NCI-H1417 treated with DMSO at 0.1 percent for 48 hours (cell line): ENCODE measurements at places on chromosomes 2 and 18.

DNA sequence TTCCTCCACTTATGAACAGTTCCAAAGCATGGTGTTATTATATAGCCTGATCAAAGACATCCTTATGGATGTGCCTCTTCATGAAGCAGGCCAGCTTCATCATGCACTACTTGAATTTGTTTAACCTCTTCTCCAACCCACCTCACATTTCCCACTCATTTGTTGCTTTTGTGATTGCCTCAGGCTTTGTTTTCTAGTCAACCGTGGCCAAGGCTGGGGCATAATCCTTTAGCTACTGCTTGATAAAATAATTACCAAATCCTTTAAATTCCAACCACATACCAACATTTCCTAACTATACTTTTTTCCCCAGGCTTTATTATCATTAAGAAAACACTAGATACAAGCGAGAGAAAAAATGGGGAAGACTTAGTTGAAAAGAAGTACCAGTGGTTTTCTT, 39.6 kb upstream of the SCN1A start:
- no peak for DNase-seq

DNA sequence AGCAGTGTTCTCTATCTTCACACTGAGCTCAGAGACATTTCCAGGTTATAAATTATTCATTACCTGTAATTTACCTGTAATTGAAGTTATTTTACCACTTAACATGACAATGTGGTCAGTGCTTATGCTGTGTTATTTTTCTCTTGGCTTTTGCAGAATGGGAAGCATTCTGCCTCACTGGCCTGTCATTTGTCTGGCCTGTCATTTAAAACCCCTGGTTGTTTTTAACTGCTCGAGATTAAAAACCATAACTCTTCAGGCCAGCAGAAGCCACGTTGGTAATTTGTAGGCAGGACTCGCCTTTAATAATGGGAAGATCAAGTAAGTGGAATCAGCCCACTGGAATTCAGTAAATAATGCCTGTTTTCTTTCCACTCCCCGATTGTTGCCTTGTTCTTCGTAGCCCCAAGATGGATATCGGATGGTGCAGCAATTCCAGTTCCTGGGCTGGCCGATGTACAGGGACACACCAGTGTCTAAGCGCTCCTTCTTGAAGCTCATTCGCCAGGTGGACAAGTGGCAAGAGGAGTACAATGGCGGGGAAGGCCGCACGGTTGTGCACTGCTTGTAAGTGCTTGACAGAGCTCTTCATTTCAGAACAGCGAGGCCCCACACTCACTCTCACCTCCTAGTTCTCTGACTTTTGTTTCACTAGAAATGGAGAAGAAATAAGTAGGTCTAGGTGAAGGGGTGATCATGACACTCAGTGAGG, 222.4 kb upstream of the RAB12 start:
- peak; percentile 31 for DNase-seq

GRCh38 chr2:226873051-226873620, 37.3 kb downstream of the RHBDD1 start:
- DNase-seq, result no peak

DNA sequence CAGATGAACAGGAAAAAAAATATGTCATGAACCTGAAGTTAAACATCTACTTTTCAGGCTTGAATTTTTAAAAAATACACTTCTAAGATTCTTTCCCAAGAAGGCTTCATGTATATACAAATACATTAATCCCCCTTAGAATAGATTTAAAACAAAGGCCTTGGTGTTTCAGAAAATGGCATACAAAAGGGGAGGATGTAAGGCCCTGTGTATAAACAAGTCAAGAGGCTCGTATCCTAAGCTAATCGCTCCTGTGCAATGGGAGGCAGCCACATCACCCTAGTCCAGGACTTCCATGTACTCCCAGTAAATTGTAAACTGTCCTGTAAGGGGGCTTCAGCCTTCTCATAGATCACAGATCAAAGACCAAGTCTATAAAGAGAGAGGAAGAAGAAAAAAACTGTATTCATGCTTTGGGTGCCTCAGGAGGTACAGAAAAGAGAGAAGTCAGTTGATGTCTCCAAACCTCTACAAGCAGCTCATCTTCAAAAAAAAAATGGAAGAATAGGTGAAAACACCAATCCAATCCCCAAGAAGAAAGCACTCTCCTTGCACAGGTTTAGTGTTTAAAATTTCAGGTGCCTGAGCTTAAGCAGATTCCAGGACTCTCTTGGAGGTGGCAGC, 53.9 kb downstream of the ANKRD44 start:
- DNase-seq, result no peak

- DNase-seq, result no peak
Measured at GRCh38 chr2:78811955-78812610, 213.4 kb upstream of the REG3G start.

- DNase-seq, result no peak
Measured at GRCh38 chr2:162369551-162369950, 25.6 kb downstream of the GCA start.

DNA sequence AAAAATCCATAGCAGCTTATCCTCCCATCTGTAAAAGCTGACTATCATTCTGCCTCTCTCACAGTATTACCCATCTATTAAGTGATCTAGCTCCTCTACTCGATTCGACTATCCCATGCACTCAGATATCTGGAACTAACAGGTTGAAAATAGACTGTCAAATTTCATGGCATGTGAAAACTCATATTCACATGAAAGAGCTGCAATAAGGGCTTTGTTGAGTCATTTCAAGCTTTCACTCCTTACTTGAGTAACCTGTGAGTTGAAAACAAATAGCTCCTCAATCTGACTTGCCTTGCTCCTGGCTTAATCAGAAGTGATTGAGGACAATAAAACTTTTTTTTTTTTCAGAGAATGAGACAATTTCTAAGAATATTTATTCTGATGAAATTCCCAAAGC, 192.4 kb upstream of the ERBB4 start:
- no peak for DNase-seq

- DNase-seq, result no peak
Measured at GRCh38 chr2:208046686-208047085, 21.4 kb upstream of the PLEKHM3 start.

- no peak for DNase-seq
Measured at GRCh38 chr2:64363848-64364247, 90.1 kb upstream of the LGALSL start.

DNA sequence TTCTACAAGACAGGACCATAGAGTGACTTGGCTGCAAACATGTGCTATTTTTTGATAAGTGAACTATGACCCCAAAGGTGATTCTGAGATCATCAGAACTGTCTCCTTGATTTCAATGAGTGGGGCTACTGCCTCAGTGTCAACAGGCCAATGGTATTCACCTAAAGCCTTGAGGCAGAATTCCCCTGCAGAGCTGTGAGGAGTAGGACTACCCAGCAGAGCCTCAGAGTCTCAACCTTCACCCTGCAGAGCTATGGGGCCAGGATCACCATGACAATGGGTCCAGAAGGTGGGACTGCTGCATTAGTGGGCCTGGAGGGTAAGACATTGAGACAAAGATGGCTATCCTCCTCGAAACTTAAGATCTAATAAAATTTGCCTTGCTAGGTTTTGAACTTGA, 1668.2 kb upstream of the SLC39A10 start:
- no peak for DNase-seq

DNA sequence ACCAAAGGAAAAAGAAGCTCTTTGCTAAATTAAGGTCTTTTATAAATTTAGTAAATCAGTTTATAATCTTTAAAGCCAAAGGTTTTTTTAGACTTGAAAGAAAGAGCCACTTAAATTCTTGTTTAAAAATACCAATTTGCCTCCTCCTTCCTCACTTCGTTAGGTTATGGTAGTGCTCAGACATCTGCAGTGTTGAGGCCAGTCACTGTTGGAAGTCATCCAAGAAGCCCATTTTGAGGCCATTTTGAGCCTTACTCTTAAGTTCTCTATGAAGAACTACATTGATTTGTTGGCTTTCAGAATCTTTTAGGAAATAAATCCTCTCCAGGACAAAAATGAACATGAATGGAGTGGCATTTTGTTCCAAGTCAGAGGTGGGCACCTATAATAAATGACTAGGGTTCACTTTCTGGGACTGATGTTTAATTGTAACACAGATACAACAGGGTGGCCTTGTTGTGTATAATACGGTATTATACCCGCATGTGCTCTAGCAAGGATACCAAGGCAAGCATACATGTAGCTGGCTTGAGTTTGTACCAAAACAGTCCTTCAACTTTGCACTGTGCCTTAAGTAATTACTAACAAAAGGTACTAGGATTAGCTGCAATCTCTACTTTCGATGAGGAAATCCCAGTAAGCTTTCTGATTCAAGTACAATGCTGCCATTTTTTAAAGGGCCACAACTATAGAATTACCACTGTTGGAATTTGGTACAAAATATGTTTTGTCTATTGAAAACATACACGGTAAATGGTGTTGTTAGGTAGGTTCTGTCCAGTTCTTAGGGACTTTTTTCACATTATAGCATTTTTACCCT, 22.8 kb downstream of the SLC66A3 start:
- no peak for DNase-seq

DNA sequence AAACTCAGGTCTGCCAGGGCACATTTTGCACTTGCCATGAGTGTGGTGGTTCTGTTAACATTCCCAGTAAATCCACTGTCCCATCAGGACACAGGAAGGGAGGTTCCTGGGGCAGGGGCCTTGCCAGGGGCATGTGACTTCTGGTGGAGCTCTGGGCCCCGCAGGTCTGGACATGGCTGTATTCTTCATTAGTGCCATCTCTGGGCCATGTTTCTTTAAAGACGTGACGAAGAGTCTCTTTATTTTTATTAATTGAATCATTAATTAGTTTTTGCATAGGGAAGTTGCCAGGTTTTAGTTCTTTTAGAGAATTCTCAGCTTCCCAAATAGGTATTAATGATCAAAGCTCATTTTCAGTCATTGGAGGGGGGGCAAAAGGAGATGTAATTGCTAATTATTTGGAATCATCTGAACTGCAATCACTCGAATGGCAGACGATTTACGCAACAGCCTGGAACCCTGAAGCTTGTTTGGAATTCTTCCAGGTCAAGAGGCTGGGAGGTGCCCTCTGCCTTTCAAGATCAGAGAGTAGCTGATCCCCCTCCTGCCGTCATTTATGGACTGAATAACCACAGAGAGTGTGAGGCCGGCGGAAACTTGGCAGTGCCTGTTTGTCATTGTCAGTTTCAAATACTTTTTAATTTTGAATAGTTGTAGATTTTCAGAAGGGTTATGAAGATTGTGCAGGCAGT, 106.2 kb downstream of the RTP5 start:
- DNase-seq, result no peak

- DNase-seq, result peak; percentile 86
Measured at GRCh38 chr2:41621563-41621962, 426.3 kb upstream of the PKDCC start.

GRCh38 chr18:59416818-59417217, 57.8 kb upstream of the LMAN1 start:
- DNase-seq, result no peak

- DNase-seq, result no peak
Measured at GRCh38 chr2:70468878-70469277, 84.7 kb downstream of the TGFA start.

DNA sequence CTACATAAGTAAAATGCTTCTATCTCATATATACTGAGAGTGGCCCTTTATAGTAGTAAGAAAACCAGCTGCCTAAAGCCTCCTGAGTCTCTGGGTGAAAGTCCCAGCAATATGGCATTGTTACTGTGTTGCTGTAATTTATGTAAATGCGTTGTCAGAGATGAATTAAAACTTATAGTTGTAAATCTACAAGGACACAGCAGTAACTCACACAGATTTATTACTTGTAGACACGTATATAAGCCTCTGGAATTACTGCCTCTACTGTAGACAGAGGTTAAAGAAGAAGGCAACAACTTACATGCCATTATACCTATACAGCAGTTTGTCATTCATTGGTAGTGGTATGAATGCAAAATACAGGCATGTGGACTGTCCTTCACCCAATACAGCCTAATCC, 169.1 kb upstream of the BOD1L2 start:
- DNase-seq, result no peak

- peak; percentile 69 for DNase-seq
Measured at GRCh38 chr18:37565101-37565976, at the start of gene CELF4. Gene CELF4 (minus strand): TSS chr18:37565798.

GRCh38 chr2:232102380-232102779, 140.9 kb downstream of the DIS3L2 start:
- no peak for DNase-seq

DNA sequence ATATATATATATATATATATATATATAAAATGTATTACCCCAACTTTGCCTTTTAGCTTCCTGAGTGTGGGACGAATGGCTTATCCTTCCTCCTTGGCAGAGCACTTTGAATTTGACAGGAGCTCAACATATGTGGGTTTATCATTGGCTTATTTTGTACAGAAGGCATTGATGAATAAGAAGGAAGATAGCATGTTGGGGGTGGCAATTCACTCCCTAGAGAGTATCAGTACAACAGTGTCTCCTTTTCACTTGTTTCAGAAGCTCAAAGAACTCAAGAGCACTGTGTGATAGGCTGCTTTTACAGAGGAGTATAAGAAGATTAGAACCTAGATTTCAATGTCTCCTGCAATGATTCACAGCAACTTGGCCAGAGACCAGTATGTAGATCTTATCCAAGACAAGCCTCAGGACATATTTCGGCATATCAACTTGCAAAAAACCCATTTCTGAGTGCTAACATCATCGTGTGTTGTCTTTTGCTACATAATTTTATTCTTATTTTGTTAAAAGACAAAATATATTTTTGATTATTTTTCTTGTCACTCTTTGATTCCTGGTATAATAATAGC, 345.8 kb downstream of the SOCS6 start:
- no peak for DNase-seq

- DNase-seq, result no peak
Measured at GRCh38 chr2:11941201-11942177, 195.1 kb downstream of the LPIN1 start.

DNA sequence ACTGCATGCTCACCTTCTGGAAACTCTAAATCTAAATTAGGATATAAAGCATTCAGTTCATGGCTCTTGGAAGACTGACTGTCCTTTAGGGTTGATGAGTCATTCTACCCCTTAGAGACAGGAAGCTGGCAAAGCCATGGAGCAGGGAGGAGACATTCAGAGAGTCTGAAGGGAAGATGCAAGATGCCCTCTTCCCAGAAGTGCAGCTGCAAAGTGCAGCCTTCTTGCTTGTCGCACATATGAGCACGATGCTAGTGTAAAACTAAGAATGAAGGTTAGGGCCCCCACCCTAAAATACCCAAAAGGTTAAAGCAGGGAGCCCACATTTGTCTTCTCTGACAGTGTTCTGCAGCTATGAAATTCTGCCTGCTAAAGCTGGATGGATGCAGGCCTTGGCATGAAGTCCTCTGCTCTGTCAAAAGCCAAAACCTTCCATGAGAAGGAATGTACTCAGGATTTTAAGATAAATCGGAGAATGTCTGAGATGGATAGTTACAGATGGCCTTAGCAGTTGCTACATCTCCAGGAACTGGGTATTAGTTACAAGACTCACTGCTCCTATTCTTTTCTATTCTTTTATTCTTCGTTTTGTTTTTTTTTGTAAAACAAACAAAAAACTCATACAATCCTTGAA, 89.7 kb downstream of the POLE4 start:
- DNase-seq, result no peak

DNA sequence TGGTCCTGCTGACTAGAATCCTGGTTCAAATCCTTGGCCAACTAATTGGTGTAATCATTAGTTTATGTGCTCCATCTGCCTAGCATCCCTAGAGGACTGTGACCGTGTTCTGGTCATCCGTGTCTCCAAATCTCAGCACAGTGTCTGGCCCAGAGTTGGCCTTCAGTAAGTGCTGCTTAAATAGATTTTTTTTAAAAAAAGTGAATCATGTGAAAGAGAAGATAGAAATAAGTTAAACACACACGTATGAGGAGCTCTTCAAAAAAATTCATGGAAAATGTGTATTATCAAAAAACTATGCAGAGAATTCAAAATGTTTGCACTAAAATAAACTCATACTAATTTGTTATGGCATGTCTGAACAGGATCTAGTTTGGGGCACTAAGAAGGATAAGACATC, 129.3 kb upstream of the TLK1 start:
- no peak for DNase-seq
